ENCODE measurements at places on chromosomes 11 and 22. TPM values are rescaled to one million over a fixed set of nuclear protein-coding genes. Genes with fewer than 3 reads are reported as not detected.

CASTOR1 gene
- total RNA-seq: 4.5 TPM

DCDC1 gene
- 0.47 TPM for total RNA-seq

WDR74 gene
- total RNA-seq: 69.0 TPM

LIF gene
- total RNA-seq: 0.29 TPM

SLCO2B1 gene
- total RNA-seq: not detected

USP28 gene
- 20.0 TPM for total RNA-seq

DNA sequence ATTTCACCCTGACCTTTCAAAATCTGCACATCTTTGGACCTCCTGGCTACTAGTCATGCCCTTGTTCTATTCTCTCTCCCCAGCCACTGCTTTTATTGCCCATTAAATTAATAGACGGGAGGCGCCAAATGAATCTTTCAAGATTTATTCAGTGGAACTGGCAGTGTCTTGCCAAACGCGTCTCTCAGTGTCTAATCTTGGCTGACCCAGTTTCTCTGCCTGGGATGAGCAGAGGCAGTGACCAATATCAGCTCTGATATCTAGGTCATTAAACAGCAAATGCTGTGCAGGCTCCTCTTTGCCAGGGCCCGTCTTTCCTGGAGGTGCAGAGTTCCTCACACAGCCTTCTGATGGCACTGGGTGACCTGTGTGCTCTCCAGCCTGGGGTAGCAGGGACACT, 74.0 kb downstream of the TRAF6 start:
- DNase-seq: no peak

DNA sequence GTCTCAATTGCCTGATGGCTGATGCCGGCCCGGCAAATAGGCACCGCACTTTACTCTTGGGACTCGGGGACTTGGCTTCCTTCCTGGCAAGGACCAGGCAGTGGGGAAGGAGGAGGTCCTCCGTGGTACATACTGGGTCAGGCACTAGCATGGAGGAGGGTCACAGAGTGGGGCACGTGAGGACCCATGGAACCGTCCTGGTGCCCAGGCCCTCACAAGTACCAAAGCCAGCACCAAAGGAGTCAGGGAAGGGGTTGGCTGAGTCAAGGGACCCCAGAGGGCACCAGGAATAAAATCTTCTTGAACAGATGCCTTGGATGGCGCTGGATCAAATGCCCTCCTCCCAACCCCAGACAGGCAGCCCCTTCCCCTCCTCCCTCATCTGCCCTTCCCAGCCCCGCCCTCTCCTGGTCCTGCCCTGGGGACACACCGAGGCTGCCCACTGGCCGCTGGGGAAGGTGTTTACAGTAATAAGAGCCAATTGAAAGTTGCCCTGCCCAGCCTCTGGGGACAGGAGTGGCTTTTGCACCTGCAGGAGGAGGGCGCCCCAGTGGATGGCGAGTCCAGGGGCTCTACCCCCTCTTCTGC, 5.6 kb upstream of the CARNS1 start:
- no peak for DNase-seq

Measured in glutamatergic neuron (in vitro differentiated cells).